ENCODE measurements at places on chromosomes 11 and 22.

- DNase-seq: no peak
These were observed 2.6 kb upstream of the LTBP3 start for GRCh38 chr11:65560555-65561418.

DNA sequence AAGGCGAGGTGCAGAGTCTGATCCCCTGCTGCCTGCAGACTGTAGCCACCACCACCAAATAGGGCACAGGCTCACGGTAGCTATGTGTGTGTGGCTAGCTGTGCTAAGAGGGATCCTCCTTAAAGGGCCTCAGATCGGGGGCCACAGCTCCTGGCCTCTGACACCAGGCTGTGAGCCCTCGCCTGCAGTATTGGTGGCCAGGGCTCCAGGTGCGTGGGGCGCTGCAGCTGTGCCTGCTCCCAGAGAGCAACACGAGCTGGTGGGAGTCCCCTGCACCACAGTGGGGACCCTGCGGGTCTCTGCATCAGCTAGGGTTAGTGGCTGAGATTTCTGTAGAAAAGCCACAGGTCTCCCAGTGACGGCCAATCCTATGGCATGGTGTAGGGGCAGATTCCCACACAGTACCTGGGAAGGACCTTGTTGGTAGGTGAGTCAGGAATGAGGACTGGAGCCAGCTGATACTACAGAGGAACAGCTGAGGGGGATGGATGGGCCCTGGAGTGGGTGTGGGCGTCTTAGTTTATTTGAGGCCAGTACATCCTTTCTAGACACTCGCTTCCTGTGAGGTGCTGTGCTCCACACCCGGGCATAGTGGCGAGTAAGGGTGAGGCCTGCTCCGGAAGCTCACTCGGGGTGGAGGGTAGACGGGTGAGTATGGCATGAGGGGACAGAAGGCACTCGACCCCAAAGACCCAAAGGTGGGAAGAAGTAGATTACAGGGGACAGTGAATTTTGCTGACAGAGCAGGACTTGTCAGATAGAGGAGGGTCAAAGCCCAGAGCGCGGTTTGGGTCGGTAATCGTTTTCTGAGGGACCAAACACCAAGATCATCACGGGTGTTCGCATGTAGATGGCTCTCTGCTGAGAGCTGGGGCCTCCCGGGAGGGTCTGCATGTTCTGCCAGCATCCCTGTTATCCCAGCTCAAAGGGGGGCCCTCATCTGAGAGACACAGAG, 212.5 kb downstream of the TBC1D22A start:
- DNase-seq: no peak

- DNase-seq: no peak
These were observed 551 bp downstream of the AGBL2 start for GRCh38 chr11:47714554-47715081.

GRCh38 chr11:114977651-114978050, 299.3 kb downstream of the NXPE2 start:
- no peak for DNase-seq

DNA sequence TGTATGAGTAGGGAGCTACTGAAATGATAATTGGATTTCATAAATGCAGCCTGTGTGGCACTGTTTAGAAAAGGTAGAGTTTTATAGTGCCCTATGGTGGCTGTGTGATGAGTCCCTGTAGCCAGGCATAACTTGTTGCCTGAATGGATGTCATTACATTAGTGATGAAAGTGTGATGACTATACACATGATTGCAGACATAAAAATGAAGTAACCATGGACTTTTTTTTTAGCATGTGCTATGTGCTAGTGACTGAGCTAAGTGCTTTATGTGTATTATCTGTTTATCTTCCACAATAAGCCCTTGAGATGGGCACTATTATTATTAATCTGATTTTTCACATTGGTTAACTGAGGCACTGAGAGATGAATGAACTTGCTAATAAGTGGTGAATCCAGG, 13.5 kb upstream of the GRAMD1B start:
- DNase-seq: no peak

DNA sequence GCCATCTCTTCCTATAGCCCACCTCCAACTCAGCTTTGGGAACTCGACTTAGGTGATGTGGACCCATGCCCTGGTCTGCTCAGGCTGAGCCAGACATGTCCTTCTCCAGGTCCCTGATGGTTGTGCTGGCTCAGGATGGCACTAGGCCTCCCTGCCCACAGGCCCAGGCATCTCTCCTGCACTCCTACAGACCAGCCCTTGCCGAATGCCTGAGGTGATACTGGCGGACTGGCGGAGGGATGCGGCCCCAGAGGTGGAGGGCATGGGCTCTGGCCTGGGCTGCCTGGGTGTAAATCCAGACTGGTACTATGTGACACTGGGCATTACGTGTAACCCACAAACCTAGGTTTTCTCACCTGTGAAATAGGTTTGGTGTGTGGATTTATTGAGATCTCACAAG, 352.8 kb downstream of the SHANK2 start:
- DNase-seq: no peak

DNA sequence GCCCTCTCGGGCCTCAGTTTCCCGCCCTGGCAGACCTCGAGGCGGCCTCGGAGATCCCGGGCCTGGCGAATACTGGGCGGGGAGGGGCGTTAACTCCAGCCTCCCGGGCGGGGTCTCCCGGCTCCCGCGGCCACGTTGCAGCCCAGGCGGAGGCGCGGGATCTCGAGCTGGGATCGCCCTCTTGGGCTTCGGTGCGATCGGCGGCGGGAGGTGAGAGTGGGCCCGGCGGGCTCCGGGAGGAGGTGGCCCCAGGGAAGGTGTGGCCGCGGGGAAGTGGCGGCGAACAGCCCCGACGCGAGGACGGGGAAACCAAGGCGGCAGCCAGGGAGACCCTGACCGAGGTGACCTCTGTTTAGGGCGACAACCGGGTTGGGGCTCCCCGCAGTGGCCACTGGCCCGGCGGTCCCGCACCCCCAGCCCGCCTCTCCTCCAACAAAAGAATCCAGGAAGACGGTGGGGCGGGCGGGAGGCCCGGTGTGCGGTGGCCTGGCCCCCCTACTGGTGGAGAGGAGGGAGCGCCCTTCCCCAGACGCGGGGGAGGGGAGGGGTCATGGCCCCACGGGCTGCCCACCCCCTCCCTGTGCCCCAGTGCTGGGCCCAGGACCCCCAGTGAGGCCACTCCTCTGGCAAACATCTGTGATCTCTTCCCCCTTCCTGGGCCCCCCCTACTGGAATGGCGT, at the start of gene PHETA2:
TSS of gene PHETA2 (plus strand) at position 117 of the 680 bp plus-strand sequence. CDS start 3,046 bp downstream, outside the sequence.
- no peak for DNase-seq

DNA sequence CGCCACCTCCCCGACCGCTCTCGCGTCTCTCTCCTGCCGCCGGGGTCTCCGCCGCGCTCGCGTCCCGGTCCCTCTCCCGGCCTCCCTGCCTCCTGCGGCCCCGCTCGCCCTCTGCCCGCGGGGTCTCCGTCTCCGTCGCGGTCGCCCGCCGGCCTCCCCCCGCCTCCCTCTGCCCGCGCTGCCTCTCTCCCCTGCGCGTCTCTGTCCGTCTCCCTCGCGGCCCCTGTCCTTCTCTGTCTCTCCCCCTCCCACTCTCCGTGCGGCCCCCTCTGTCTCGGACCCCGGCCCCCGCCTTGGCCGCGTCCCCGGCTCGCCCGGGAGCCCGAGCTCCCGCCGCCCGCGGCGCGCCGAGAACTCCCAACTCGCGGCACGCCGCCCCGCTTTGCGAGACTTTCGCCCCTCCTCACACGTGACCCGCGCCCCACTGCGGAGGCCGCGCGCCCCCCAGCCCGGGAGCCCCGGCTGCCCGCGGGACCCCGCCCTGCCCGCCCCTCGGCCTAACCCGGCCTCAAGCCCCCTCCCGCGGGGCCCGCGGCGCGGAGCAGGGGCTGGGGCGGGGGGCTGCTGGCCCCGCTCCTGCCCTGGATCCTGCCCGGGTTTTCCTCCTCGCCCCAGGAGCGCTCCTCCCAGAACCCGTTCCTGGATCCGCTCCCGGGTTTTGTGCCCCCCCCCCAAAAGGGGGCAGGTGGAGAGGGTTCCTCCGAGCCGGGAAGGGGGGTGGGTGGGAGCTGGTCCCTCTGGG, 702 bp upstream of the KCNJ4 start:
- no peak for DNase-seq

DNA sequence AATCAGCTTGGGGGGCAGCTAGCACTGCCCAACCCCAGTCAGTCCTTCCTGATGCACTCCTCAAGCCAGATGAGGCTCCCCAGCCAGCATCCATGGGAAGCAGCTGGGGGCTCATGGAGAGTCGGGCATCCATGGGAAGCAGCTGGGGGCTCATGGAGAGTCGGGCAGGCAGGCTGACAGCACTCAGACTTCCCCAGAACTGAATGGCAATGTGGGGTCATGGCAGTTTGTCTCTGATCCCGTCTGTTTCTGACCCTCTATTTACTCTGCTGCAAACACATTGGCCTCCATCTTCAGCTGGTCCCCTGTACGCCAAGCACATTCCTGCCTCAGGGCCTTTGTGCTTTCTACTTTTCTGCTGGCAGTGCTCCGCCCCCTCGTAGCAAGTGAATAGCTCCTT, 314.8 kb downstream of the NTM start:
- no peak for DNase-seq

GRCh38 chr22:38981005-38981991, 849 bp upstream of the APOBEC3B start:
- no peak for DNase-seq

- no peak for DNase-seq
These were observed 62.5 kb upstream of the PPARA start for GRCh38 chr22:46087816-46088277.

- DNase-seq: no peak
These were observed 118.4 kb upstream of the ASPHD2 start for GRCh38 chr22:26310616-26311015.

GRCh38 chr11:70580036-70580805, 181.9 kb downstream of the CTTN start:
- no peak for DNase-seq

GRCh38 chr11:96620464-96621044, 230.7 kb downstream of the JRKL start:
- no peak for DNase-seq

- DNase-seq: no peak
These were observed 8.7 kb upstream of the MRPL23 start for GRCh38 chr11:1938343-1939005.

- DNase-seq: peak; percentile 69
These were observed 1.2 kb upstream of the RASGRP2 start for GRCh38 chr11:64745189-64745520.

GRCh38 chr22:32717337-32718240, 83.9 kb upstream of the TIMP3 start:
- DNase-seq: no peak

DNA sequence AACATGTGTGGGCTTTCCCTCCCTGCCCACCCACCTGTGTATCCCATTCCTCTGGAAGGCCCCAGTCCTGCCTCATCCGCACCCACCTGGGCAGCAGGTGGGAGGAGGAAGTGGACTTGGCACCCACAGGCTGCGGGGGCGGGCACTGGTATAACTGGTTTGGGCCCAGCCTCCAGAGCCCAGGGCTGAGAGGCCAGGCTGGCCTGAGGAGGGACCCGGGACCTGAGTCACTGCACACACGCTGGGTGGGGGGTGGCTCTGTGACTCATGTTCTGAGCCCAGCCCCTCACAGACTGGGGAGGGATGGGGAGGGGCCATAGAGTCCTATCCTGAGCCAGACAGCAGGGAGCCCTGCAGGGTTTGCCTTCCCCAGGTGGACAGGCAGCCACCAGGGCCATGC, 16.7 kb downstream of the PHLDA2 start:
- DNase-seq: no peak

- DNase-seq: no peak
These were observed 118.4 kb downstream of the RBFOX2 start for GRCh38 chr22:35910003-35910769.

DNA sequence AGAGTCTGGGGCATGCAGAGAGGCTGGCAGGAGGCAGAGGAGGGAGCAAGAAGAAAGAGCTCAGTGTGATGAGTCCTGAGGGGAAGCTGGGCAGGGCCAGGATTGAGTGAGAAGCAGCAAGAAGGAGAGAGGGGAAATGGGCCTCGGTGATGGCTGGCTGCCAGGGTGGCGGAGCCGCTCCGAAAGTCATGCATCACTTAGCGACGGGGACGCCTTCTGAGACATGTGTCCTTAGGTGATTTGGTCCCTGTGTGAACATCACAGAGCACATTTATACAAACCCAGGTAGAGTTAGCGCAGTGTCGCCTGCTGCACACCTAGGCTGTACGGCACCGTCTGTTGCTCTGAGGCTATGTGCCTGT, 15.1 kb downstream of the TBC1D22A start:
- DNase-seq: no peak

- DNase-seq: no peak
These were observed 36.8 kb downstream of the ALG9 start for GRCh38 chr11:111834432-111835163.

GRCh38 chr11:15327786-15328231, 213.1 kb downstream of the INSC start:
- DNase-seq: no peak

- DNase-seq: no peak
These were observed 71.9 kb downstream of the NFAM1 start for GRCh38 chr22:42360348-42360747.

GRCh38 chr11:87020764-87021365, 16.9 kb upstream of the TMEM135 start:
- no peak for DNase-seq
